RWPE2 (cell line): ENCODE measurements at places on chromosomes 5 and 9.

DNA sequence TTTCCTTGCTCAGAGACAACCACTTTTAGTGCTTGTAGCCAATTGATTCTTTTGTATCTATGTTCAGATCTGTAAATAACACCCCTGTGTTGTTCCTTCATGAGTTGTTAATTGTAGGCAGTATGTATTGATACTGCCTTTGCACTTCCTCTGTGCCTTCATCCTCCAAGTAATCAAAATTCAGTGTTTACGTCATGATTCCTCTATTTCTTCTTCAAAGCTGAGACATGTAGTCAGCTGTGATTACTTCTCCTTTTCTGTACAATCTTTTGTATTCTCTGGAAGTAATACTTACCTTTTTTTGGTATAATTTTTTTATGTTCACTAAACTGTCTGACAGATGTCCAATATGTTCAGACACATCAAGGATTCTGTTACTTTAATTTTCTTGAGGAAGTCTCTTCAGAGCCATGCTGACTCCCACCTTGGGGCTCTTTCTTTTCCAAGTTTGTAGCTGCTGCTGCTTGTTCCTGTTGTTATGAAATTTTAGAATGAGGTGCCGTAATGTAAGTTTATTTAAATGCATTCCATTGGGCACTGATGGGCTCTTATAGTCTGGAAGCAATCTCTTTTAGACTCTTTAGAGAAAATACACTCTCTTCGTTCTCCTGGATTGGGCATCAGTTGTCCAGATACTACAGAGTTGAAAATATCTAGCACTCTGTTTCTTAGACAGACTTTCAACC is 30.5 kb upstream of the LRRC70 start:
- DNase-seq: no peak

DNA sequence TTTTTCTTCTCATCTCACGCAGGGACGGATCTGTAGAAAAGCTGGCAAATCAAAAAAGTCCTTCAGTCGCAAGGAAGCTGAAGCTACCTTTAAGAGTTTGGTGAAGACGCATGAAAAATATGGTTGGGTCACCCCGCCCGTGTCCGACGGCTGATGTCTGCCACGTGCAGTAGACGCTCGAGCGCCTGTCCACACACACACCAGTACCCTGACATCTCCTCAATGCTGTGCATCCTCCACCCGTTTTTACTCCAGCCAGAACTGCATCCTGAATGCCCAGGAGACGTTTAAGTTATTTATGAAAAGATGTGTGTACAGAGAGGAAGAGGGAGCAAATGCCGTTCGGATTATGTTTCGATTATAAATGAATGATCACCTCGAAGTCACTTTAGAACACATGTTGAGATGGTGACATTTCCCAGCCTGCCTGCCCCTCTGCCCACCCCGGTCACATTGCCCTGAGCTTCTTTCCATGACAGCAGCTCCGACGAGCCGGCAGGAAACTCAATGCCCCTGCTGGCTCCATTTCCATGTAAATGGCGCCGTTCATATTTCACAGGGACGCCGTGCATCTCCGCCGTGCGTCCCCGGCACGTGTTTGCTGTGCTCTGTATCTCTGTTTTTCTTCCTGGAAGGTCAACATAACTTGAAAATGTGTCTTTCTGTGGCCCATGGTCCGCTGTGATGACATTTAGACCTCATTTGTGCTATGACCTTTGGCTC is 42.7 kb downstream of the UBE2QL1 start:
- DNase-seq: no peak

DNA sequence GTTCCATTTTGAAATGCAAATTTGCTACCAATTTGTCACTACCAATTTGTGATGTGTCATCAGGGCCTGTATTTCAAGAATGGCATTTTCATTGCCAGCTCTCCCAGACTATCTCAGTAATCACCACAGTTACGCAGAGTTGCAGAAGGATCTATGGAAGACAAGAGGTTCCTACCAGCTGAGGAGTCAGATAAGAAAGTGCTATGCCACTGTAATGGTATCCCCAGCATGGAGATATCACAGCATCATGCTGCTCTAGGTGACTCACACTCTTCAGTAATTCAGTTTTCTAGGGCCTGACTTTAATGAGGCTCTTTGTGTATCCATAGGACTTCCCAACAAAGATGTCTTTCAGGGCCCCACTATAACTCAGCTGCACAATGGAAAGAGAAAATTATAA is 490.3 kb downstream of the ARHGEF28 start:
- no peak for DNase-seq

- no peak for DNase-seq
These were observed 20.1 kb upstream of the BARX1 start for GRCh38 chr9:93975262-93975661.

DNA sequence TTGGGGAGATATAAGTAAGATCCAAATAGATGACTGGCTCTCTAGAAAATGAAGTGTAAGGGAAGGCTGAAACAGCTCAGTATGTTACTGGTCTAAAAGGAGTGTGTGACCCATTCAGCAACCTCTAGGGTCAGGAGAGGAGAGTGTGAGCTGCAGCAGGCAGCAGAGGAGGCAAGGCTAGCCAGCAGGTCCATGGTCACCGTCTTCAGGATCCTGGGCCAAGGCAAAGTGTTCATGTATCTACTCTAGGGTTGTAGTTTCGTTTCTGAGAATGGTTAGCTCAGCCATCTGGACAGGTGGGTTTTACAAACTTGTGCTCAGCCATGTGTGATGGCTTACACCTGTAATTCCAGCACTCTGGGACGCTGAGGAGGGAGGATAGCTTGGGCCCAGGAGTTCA is 13.7 kb downstream of the MYO10 start:
- no peak for DNase-seq

- no peak for DNase-seq
These were observed 6.4 kb upstream of the DCTN4 start for GRCh38 chr5:150765011-150765798.

- no peak for DNase-seq
These were observed 14.0 kb downstream of the TGFBR1 start for GRCh38 chr9:99118782-99119466.

- no peak for DNase-seq
These were observed 1032.6 kb downstream of the CDH12 start for GRCh38 chr5:21820527-21820926.

GRCh38 chr9:69097064-69097463 is 61.5 kb downstream of the FXN start:
- no peak for DNase-seq

DNA sequence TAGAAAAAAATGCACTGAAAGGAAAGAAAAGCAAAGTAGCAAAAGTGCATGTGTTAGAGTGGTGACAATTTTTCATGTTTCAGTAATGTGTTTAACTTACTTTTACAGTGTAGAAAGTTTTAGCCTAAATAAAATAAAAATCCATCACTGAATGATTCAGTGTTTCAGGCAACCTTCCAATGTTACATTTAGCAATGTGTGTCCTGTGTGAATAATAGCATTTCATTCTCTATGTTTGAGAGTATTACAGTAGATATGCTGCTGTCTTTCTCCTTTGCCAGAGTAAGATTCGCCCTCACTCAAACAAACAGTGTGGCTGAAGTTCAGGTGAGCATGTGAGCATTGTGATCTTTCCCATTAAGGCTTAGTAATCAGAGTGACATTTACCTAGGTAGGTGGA is 171.1 kb downstream of the TARS1 start:
- no peak for DNase-seq

DNA sequence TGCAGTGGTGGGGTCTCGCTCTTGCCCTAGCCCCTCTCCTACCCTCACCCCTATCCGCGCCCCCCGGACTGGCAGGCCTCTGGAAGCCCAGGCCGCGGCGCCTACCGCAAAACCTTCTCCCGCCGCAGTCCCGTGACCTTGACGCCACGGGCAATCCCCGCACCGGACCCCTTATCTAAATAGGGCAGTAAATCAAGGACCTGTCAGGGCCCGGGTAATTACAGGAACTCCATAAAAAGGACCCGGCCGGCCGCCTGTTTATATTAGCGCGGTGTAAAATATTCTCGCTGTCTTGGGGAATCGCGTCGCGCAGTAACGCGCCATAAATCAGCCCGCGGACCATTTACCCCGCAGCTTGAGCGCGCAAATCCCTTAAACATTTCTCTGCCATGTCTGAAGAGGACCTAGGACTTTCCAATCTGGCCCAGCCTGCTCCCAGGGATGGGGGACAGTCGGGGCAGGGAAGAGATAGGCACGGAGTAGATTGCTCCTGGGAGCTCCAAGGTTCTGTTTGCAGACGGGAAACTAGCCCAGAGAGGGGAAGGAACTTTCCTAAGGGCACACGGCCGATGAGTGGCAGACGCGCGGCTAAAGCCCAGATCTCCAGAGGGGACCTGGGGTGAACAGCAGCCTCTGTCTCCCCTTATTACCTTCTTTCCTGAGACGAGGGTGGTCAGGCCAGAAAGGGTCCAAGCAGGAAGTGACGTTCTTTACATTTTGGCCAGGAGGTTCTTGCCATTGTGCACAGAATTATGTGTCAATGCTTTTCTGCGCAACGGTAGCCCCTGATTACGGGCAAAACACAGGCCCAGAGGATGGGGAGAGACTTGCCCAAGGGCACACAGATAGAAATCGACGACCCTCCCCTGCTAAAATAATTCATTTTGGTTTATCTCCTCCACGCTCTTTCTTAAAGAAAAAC is 4.8 kb upstream of the HAND1 start:
- DNase-seq: no peak

DNA sequence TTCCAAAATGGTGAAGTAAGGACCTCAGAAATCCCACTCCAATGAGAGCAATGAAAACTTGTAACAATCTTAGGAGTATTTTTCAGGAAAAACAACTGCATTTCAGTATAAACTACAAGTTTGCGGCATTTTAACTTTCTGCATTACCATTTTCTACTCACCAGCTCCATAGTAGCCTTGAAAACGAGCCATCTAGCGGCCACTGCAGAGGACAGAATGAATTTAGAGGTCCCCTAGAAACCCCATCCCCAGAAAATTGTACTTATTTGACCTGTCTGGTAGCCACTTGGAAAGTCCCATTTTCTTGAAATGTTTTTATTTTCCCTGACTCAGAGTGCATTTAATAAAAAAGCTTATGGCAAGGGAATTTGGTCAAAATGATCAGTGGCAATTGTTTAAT is 205.4 kb upstream of the ITGA1 start:
- DNase-seq: no peak

DNA sequence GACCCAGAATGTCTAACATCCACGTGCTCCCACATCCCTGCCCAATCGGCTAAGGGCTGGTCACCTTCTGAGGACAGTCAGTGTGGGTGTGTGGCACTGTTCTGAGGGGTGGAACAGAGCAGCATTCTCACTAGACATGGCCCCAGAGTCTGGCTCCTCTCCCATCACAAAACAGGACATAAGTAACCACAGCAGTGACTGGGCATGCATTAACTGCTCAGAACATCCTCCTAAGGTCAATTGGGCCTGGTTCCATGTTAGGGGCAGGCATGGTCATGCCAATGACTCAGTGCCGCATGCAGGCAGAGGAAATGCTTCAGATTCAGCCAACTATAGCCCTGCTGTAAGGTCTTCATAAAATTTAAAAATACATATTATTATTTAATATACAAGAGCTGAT is 12.9 kb downstream of the MACROH2A1 start:
- DNase-seq: peak; percentile 88

- DNase-seq: no peak
These were observed 391.2 kb downstream of the RAB3C start for GRCh38 chr5:58974083-58974482.

GRCh38 chr9:6414247-6414641 is 1.2 kb downstream of the UHRF2 start:
- DNase-seq: no peak

DNA sequence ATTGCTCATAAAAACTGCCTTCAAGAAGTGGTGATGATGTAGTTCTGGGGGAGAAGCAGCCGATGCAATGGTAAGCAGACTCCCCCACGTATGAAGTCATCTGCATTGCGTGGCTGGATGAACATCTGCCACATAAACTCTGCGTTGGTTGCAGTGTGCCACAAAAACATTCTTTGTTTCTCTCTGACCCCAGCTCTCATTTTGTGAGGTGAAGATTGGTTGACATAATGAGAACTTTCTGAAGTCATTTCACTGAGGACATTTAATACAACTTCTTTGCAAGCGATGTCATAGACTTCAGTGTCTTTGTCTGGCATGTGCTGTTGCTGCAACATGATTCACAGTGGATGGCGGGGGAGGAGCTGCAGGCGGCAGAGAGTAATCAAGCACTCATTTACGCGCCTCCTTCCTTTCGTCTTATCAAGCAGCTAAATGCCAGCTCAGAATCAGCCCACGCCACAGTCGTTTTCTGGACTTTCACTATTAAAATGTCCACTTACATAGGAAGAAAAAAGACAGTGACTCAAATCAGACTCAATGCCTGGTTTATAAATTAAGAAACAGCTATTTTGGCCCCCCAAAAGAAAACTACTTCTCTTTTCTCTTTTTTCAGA is 91.5 kb upstream of the NFIL3 start:
- DNase-seq: no peak

DNA sequence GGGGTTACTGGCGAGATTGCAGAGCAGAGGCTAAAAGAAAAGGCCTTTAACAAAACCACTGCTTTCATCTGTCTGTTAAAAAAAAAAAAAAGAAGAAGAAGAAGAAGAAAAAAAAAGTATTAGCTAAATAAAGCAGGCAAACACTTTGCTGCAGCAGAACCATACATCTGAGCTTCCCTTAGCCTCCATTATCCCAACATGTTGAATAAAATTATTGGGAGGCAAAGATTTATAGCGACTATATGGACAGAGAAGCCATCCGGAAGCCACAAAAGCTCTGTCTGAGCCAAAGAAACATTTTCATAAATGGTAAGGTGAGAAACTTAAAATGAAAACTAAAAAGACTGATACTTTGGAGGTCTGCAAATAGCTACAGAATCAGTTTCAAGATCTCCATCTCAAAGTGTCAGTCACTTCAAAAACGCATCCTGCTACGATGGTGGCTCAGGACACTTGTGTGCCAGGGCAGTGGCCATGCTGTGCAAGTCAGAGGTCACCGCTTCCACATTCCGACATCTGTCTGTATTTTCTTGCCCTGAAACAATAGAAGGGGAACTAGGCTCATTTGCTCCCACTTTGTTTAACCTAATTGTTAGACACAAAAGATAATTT is 9.6 kb downstream of the EFNA5 start:
- no peak for DNase-seq

GRCh38 chr5:54440456-54440893 is 15.0 kb upstream of the HSPB3 start:
- no peak for DNase-seq
